ENCODE measurements at places on chromosomes 16 and 17.

- no peak for DNase-seq
These were observed 64.6 kb downstream of the USP32 start for GRCh38 chr17:60327134-60327900.

DNA sequence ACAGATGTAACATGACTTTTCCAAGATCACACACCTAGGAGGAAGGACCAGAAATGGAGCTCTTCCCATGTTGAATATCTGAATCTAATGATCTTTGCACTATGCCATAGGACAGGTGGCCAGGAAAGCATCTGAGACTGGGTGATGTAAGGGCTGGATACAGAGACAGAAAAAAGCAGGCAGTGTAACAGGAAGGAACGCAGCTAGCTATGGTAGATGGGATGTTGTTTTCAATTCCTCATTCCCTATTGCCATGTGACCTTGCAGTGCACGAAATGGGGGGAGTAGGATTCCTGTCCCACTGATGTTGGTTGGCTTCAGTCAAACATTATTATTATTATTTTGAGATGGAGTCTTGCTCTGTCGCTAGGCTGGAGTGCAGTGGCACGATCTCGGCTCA is 3.7 kb upstream of the NPIPB15 start:
- no peak for DNase-seq

DNA sequence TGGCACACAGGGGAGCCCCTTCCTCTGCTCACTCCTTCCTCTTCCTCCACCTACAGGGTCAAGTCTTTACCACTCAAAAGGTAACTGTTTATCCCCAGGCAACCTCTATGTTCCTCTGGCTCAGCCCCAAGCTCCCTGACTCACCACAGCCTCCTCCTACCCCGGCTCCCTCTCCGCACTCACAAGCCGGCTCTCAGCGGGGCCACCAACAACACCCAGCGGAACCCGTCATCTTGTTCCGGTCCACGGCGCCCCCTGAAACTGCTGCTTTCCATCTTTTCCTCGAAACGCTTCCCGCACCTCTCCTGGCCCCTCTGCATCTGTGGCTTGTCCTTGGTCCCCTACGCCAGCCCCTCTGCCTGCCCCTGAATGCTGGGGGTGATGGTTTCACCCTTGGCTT is 58.4 kb downstream of the NXN start:
- no peak for DNase-seq

DNA sequence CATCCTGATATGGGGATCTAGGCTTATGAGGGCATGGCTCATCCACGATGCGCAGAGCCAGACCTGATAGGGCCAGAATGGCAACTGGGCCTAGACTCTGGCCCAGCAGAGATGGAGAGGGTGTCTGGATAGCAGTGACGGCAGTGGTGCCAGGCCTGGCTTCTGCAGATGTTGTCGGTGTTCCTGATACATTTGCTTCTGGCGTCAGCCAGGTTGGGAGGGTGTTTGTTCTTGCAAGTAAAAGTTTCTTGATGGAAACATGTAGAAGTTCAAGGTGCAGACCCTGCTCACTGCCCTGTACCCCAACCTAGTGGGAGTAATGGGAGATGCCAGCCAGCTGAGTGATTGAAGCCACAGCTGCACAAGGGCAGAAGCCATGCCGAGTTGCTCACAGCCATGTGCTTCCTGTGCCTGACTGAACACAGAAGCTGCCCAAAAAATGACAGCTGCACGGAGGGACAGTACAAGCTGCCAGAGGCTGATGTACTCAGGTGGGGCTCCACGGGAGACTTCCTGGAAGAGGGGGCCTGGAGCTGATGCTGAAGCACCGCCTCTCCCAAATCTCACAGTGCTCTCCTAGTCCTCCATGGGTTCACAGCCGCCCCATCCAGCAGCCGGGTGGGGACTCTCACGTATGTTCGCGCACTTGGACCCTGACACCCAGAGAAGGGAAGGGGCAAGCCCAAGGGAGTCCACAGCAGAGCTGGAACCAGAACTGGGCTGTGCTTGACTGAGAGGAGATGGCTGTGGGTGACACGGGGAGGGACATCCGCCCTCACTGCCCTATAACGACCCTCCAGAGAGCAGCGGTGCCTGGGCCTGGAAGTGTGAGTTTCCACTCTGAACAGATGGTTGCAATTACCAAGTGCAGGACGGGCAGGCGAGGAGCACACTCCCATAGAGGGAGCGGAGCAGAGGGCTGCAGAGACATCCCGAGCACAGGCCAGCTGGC is 78.7 kb downstream of the N4BP1 start:
- no peak for DNase-seq

DNA sequence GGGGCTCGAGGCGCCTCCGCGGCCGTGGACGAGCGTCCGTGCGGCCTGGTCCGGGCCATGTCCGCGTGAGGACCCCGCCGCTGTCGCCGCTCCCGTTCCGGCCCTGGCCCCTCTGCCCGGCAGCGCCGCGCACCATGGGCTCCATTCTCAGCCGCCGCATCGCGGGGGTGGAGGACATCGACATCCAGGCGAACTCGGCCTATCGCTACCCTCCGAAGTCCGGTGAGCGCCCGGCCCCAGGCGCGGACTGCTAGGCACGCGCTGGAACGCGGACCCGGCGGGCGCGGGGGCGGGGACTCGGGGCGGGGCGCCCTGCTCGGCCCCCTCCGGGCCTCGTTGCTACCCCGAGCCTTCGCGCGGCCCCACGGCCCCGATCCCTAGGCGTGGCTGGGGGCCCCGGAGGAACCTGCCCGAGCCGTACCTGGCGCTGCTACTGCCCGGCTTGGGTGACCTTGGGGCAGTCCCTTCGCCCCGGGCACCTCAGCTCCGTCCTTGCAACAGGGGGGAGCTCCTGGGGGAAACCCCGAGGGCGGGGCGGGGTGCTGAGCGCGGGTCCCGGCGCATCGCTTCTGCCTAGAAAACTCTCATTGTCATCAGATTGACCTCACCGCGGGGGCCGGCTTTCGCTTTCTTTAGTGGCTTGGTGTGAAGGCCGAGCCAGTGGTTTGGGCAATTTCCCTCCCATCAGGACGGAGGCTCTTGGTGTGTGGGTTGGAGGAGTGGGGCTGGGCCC is 367 bp downstream of the MGRN1 start:
- DNase-seq, result peak; percentile 53

DNA sequence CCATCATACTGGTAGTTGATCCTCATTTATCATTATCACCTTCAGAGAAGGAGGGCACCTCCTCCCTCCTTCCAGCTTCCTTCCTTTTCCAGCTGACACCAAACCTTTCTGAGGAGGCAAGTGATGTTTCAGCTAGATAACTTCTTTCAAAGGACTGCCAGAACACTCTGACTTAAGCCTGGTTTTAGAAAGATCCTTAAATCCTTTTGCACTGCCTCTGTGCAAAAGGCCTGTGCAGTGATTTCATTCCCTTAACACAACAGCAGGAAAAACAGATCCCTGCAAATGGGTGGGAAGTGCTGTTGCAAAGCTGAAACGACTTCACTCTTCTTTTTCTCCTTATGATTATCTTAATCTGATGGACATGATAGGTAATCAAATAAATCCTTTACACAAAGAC is 7.1 kb upstream of the KRT23 start:
- DNase-seq, result no peak

- DNase-seq, result no peak
These were observed 6.7 kb downstream of the GALK1 start for GRCh38 chr17:75758131-75758905.

- no peak for DNase-seq
These were observed 4.3 kb upstream of the RANGRF start for GRCh38 chr17:8284126-8284525.

DNA sequence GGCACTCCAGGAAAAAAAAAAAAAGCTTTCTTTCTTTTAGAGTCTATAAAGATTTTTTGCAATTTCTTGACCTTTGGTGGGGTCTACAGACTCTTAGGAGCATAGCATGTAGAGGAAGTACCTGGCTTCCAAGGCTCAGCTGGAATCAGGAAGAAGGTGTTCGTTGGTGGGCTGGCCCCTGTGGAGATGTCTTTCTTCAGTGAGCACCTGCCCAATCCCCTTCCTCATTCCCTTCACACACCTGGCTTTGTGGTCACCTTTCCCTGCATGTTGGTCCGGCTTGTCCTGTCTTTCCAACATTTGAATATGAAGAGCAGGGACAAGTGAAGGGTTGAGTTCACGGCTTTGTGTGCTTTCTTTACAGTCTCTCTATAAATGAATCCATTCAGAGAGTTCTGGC is 352.4 kb downstream of the HAPSTR1 start:
- no peak for DNase-seq

GRCh38 chr17:82107341-82107860 is 9.4 kb upstream of the FASN start:
- DNase-seq, result no peak

Data from activated T-cell treated with anti-CD3 and anti-CD28 coated beads for 1 hour (primary cell).